Ecto neural progenitor cell (in vitro differentiated cells): ENCODE measurements at places on chromosomes 3 and 15.

- no peak for DNase-seq
Observed at GRCh38 chr3:64836097-64836496, 148.3 kb upstream of the ADAMTS9 start.

GRCh38 chr3:188455748-188456147 is 301.8 kb downstream of the LPP start:
- no peak for DNase-seq

GRCh38 chr3:156563900-156564682 is 9.2 kb upstream of the SSR3 start:
- no peak for DNase-seq

DNA sequence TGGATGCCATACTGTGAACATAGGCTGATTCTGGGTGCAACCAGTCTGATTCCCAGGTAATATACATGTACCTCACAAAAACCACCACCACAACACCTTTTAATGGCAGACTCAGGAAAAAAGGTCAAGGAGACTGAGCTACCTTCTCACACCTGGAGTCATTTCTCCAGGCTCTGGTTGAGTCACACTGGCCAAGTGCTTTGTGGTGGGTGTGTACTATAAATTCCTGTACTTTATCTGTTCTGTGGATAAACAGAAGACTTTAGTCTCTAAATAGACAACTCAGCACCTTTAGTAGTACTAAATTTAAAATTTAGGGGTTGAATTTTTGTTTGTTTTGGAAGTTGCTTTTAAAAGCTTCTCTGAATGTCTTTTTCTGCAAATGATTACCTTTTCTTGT is 46.7 kb downstream of the TOP2B start:
- DNase-seq = no peak

DNA sequence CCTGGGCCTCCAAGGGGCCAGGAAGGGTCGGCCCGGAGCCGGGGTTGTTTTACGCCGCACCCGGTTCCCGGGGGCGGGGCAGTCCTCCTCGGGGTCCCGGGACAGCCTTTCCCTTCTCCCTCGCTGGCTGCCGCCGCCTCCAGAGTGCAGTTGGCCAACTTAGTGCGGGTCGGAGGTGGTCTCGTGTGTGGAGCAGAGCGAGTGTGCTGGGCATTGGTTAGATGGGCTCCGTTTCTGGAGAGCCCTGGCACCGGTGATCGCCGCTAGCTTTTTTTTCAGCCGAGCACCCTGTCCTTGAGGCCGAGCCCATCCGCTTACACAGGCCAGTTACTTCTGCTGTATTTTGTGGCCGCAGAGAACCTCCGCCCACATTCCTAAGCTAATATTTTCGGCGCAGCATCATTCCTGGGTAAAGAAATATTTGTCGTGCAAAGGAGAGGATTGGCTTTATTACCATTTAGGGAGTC is 585 bp downstream of the KIF23 start:
- peak; percentile 74 for DNase-seq

- DNase-seq = no peak
Observed at GRCh38 chr15:51917493-51917892, 54.1 kb downstream of the LEO1 start.

DNA sequence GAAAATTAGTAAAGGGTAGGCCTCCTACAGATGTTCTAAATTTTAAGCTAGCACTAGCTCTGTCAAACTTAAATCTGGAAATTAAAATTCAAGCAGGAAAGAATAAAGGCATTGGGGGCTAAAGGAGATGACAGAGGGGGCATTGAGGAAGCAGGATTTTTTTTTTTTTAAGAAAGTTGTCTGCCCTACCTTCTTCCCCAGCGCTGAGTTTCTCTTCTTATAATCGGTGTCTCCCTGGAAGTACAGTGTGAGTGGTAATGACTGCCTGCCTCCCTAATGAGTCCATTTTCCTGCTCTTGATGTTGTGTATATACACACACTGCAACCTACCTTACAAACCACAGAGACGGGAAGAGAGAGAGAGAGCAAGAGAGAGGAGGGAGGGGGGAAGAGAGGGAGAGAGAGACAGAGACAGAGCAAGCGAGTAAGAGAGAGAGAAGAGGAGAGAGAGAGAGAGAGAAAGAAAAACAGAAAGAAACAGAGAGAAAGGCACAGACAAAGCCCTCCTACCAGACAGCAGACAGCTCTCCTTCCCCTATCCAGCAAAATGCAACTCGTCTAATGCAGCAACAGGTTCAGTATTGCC is 47.0 kb downstream of the ZBTB20 start:
- no peak for DNase-seq

GRCh38 chr3:141793476-141794260 is 30.5 kb downstream of the GRK7 start:
- DNase-seq = no peak

DNA sequence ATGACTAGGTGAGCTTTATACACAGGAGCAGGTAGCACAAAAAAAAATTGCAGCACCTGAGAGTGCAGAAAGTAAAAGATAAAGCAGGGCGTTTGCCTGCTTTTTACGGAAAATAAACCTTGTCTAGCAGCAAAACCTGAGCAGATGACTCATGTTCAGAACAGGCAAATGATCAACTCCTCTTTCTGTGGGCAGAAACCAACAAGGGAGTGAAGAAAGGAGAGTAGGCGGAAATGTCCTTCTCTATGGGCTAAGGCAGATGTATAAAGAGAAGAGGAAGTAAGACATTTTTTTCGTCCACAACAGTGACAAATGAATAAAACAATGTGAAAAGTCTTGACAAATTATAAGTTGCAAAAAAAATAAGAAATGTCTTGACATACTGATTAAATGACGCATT is 24.5 kb upstream of the GMNC start:
- DNase-seq = no peak

DNA sequence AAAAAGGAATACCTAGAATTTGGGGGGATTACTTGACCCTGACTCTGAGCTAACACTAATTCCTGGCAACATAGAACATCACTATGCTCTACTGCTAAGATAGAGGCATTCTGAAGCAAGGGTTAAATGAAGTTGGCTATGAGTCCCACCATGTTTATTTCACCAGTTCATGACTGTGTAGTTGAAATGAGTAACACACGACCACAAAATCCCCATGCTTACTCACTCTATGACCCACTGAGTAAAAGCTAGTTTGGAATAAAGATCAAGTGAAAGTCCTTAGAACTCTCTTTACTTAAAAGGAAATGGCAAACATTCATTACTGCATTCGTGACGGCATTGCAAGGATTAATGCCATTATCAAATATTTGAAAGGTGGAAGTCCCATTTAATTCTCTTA is 47.4 kb downstream of the MRPL46 start:
- no peak for DNase-seq

DNA sequence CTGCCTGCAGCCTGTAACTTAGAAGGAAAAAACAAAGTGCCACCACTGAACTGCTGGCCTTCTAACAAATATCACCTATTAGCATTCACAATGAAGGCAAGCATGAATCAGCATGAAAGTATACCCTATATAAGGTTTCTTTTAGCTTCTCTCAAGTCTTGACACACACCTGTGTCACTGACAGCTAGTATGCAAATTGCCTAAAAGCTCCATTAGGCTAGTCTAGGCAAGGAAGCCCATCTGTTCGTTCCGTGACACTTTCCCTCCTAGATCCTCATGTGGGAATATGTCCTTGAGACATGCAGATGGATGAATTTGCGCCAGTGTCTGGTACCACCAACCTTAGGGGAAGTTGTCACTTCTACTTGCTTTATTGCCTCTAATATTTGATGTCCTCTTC is 129.3 kb downstream of the RBMS3 start:
- no peak for DNase-seq

GRCh38 chr3:192929755-192930547 is 12.3 kb upstream of the MB21D2 start:
- no peak for DNase-seq

- DNase-seq = no peak
Observed at GRCh38 chr3:29747991-29748390, 467.1 kb downstream of the RBMS3 start.

GRCh38 chr3:59540696-59541095 is 490.9 kb upstream of the CFAP20DC start:
- DNase-seq = no peak

- DNase-seq = no peak
Observed at GRCh38 chr15:79972863-79973262, 1.9 kb upstream of the BCL2A1 start.

GRCh38 chr15:25391971-25392721 is 46.7 kb downstream of the UBE3A start:
- no peak for DNase-seq
